ENCODE measurements at places on chromosomes 5 and 9.

DNA sequence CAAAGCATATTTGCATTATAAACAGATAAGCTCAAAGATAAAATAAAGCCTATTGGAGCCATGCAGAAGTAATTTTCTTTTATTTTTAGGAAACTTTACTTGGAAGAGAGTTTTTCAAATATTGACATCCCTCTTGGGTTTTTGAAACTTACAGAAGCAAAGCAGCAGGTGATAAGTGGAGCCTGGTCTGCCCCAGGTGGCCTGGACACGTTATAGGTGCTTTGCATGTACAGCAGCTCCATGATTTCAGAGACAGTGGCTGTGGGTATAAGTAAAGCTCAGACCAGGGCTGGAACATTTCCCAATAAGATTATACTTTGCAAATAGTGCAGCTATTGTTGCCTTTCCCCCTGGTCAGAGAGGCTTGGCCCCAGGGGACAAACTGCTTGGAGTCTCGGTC is 51.5 kb downstream of the CCDC192 start:
- DNase-seq, result no peak

GRCh38 chr5:76742583-76742982 is 26.7 kb downstream of the F2R start:
- no peak for DNase-seq

DNA sequence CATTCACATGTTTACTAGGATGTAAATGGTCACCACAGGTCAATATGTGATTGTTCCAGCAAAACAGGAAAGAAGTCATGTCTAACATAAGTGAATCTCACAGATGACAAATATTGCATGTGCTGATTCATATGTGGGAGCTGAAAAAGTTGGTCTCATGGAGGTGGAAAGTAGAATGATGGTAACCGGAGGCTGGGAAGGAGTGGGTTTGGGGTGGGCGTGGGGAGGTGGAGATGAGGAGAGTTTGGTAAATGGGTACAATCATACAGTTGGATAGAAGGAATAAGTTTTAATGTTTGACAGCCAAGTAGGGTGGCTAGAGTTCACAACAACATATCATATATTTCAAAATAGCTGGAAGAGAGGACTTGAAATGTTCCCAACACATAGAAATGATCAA is 83.8 kb upstream of the RANBP3L start:
- DNase-seq, result no peak

DNA sequence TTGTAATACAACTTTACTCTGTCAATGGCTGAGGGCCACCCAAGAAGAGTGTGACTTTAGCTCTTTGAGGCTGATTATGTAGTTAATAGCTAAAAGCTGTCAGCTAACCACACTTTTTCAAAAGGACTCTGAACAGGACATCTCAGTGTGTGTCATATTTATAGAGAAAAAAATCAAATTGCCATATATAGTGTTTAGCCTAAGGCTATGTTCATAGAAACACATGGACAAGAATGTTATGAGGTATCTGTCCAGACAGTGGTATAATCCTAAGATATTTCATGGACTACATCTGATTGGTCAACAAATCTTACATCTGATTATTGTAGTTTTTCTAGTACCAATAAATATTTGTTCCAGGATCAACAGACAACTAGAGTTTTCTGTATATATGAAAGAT is 42.1 kb upstream of the CDH18 start:
- no peak for DNase-seq

DNA sequence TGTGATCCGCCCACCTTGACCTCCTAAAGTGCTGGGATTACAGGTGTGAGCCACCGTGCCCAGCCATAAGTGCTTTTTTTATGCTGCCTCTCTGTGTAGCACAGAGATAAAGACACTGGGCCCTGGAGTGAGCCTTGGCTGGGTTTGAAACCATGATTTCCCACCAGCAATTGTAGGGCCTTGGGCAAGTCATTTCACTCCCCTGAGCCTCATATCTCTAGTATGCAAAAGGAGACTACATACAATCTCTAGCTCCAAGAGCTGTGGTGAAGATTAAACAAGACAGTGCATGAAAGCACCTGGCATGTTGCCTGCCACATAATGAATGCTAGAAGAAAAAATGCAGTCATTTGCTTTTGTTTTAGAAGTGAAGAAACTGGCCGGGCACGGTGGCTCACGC is 3.9 kb downstream of the FABP6 start:
- DNase-seq, result peak; percentile 68

DNA sequence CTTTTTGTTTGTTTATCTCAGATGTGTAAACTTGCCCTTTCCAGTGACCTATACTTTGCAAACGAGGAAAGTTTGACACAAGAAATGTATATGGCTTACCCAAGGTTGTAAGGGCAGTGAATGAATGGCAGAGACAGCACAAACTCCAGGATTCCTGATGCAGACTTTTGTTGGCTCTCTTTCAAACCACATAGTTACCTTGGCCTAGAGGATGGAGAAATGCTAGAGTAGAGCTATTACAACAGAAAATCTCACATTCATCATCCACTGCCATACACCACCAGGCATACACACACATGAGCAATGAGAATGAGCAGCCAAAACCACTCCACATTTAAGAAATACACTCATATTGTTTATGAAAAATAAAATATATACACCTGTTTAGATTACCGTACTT is 387.0 kb downstream of the TLR4 start:
- no peak for DNase-seq

DNA sequence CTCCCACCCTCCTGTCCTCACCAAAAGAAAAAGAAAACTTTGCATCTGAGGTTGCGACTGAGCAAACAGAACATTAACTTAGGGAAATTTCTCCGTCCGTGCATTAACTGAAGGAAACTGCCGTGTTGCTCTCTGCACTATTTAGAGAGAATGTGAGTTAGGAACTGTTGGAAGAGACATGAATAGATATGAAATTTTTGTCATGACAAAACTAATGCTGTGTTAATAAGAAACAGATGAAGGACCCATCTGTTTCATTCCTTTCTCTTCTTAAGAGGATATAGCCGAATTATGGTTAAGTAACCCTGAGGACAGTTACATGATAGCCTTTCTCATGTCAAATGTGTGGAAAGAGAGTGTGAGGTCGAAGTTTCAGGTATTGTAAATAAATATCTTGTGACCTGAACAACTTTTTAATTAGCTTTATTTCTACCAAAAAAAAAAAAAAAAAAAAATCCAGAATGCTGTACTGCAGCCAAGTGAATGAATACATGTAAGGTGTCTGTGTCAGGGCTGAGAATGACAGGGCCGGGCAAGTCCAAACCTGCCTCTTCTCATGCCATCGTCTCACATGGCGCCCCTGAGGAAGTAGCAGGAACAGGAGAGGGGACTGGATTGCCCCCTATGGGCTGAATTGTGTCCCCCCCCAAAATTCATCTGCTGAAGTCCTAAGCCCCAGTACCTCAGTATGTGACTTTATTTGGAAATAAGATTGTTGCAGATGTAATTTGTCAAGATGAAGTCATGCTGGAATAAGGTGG is 35.6 kb upstream of the ANKRD33B start:
- peak; percentile 45 for DNase-seq

DNA sequence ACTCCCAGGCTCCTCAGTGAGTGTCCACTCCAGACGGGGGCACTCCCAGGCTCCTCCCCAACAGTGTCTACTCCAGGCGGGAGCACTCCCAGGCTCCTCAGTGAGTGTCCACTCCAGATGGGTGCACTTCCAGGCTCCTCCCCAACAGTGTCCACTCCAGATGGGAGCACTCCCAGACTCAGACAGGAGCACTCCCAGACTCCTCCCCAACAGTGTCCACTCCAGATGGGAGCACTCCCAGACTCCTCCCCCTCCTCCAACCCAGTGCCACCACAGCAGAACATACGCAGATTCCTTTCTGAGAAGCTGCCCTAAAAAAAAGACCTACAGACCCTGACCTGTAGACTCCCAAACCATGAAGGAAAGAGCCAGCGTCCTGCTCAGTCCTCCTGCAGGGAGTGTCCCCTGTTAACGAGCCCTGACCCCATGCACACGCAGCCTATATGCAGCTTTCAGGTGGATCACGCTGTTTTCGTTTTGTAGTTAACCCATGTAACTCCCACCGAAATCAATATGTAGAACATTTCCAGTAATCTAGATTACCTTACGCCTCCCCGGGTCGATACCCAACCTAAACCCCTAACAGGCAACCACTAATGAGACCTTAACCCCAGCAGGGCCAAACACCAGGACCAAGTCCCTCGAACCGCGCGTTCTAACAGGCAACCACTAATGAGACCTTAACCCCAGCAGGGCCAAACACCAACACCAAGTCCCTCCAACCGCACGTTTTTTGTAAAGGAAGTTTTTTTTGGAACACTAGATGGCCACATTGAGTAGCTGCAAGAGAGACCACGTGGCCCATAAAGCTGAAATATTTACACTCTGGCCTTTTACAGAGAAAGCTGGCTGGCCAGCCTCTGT is 15.7 kb downstream of the PNPLA7 start:
- DNase-seq, result peak; percentile 62

DNA sequence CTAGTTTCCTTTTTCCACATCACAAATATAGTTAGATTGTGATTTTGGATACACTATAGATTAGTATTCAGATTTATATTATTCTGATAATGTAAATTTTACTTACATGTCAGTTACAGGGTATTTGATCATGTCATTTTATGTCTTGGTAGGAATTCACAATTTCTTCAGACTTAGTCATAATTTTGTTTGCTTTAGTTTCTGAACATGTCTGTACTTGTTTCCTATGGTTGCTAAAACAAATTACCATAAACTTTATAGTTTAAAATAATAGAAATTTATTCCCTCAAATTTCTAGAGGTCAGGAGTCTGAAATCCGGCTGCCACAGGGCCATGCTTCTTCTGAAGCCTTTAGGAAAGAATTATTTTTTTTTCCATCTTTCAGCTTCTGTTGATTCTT is 1817.2 kb upstream of the CDH9 start:
- no peak for DNase-seq

- DNase-seq, result no peak
These were observed 138.5 kb upstream of the TYRP1 start for GRCh38 chr9:12554636-12555035.

- peak; percentile 30 for DNase-seq
These were observed 1.6 kb upstream of the SEC16A start for GRCh38 chr9:136484153-136485048.
